ENCODE measurements at places on chromosomes 12 and 14.
A peak's percentile ranks its signal among the peaks of the same experiment; 100 is the strongest.

DNA sequence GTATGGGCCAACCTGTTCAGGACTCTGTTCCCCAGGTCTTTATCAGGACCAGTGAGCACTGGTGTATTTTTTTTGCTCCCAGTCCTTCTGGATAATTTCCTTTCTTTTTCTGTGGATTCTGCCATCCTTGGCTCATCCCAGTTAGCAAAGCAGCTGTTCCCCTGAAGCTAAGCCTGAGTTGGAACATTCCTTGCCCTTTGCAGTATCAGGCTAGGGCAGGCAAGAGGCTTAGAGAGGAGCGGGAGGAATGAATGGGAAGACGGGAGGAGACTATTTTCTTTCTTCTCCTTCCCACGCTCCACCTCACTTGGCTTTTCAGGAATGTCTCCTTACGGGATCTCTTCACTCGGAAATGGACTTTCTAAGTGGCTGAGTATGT, 29.2 kb downstream of the ERG28 start:
- DNase-seq = no peak

- DNase-seq = no peak
These were observed 179.3 kb upstream of the GZMB start for GRCh38 chr14:24813089-24813815.

GRCh38 chr14:59017285-59017965, 171.0 kb upstream of the DAAM1 start:
- no peak for DNase-seq

DNA sequence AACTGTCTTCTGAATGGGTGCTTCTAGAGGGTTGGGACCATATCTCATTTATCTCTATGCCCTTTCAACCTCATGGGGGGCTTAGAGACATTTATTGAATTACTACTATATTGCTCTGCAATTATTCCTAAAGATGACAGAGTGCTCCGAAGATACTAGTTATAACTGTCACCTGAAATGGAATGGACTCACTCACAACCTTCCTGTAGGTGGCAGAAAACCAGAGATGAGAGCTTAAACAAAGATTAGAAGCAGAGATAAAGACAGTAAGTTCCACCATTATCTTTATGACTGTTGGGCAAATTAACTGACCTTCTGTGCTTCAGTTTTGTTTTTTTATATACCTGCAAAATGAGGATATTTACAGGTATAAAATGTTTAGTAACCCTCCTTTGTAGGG, 31.5 kb upstream of the GTF2A1 start:
- no peak for DNase-seq

DNA sequence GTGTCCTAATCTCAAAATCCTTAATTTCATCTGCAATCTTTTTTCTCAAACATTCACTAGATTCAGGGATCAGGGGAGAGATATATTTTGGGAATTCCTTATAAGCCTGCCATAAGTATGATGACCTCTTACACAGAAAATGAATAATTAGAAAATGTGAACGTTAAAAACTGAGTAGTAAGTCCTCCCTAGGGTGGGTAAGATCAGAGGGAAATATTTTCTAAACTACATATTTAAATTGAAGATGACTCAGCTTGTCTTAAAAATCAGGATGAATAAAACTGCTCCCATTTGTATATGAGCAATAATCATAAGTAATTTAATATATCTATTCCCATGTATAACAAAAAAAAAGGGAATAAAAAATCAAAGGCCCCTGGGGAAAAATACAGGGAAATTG, 935.5 kb downstream of the TMTC2 start:
- no peak for DNase-seq

GRCh38 chr14:28603606-28604005, 163.0 kb upstream of the FOXG1 start:
- DNase-seq = no peak

GRCh38 chr12:122942637-122943036, 23.6 kb downstream of the ABCB9 start:
- DNase-seq = no peak

GRCh38 chr14:33061667-33062325, 123.1 kb downstream of the NPAS3 start:
- peak; percentile 27 for DNase-seq

GRCh38 chr12:24838531-24838950, 110.4 kb downstream of the BCAT1 start:
- no peak for DNase-seq

- DNase-seq = no peak
These were observed 37.9 kb upstream of the DLK1 start for GRCh38 chr14:100688598-100689461.

- DNase-seq = no peak
These were observed 65.5 kb downstream of the WSCD2 start for GRCh38 chr12:108194585-108194984.

DNA sequence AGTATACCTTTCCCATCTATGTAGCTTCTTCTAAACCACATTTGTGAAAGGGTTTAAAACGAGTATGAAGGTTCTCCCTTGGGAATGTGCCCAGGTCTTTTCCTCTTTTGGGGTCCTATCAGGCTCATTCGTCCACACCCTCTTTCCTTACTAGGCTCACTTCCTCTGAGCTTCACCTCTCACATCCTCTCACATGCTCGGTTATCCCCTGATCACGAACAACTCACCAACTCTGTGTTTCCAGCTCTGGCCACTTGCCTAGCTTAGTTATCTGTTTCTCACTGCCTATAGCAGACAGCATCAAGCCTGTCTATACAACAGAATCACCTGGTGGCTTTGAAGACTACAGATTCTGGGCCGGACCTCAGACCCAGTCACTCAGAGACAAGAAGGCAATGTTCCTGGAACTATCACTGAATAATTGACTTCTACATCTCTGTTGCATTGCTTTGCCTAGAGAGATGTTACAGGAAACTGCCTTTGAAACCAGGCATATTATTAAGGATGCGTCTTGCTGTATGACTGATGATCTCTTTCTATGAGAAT, 158.2 kb downstream of the FOXN3 start:
- DNase-seq = no peak

GRCh38 chr14:64289571-64289970, 4.6 kb downstream of the ESR2 start:
- no peak for DNase-seq

- DNase-seq = peak; percentile 81
These were observed at the start of gene KTN1 for GRCh38 chr14:55579724-55580469. TSS of gene KTN1 (plus strand) at chr14:55580207. CDS start at chr14:55612049, 31,842 bp downstream.

GRCh38 chr14:104386151-104386841, 193.3 kb upstream of the C14orf180 start:
- no peak for DNase-seq

DNA sequence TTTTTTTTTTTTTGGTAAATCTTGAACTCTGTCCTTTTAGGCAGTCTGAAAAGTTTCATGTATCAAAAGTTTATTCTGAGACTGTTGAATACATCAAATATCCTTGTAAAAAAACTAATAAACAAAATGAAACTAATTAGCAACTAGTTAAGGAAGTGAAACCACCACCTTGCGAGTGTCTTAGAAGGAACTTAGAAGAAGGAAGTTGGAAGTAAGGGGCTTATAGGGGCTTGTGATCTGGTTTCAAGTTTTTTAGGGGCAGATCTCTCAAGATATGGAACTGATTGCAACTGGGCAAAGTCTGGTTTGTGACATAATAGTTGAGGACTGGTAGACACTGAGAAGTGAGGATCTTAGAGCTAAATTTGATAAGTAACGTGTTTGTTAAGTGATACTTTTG, 748.8 kb downstream of the C12orf50 start:
- no peak for DNase-seq

GRCh38 chr14:74527736-74528280, 34.2 kb downstream of the ISCA2 start:
- no peak for DNase-seq

- peak; percentile 48 for DNase-seq
These were observed 6.1 kb downstream of the CCDC184 start for GRCh38 chr12:48189331-48190125.

DNA sequence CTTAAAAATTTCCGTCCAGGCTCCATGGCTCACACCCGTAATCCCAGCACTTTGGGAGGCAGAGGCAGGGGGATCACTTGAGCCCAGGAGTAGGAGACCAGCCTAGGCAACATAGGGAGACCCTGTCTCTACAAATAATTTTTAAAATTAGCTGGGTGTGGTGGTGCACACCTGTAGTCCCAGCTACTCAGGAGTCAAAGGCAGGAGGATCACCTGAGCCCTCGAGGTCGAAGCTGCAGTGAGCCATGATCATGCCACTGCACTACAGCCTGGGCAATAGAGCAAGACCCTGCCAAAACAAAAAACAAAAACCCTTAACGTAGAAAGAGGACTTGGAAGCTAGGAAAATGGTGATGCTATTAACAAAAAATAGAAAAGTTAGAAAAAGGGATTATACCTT, 2.0 kb upstream of the HECTD1 start:
- no peak for DNase-seq

GRCh38 chr12:132948146-132949066, 7.7 kb downstream of the ZNF605 start:
- no peak for DNase-seq

- no peak for DNase-seq
These were observed 4.6 kb upstream of the RPL6 start for GRCh38 chr12:112413855-112414625.

DNA sequence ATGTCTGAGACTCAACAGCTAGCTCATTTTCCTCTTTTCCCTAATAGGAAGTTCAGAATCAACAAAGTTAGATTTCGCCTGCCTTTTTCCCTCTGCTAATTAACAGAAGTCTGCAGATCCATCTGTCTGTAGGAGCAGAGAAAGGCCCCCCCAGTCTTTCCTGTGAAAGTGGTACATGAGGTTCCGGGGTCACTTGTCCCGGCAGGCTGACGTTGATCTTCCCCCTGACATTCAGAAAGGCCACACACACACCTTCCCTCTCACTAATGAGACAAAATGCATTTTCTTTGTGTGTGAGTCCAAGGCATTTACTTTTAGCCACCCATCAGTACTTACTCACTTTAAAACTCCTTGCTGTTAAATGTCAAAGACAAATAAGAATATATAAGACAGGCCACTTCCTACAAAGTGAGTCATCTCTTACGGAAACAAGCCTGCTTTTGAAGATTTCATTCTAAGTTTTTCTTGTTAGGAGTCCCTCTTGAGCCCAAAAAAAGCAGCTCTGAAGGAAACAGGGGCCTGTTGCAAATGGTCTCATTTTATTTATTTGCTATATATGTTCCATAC, 138.7 kb downstream of the TTC7B start:
- no peak for DNase-seq

DNA sequence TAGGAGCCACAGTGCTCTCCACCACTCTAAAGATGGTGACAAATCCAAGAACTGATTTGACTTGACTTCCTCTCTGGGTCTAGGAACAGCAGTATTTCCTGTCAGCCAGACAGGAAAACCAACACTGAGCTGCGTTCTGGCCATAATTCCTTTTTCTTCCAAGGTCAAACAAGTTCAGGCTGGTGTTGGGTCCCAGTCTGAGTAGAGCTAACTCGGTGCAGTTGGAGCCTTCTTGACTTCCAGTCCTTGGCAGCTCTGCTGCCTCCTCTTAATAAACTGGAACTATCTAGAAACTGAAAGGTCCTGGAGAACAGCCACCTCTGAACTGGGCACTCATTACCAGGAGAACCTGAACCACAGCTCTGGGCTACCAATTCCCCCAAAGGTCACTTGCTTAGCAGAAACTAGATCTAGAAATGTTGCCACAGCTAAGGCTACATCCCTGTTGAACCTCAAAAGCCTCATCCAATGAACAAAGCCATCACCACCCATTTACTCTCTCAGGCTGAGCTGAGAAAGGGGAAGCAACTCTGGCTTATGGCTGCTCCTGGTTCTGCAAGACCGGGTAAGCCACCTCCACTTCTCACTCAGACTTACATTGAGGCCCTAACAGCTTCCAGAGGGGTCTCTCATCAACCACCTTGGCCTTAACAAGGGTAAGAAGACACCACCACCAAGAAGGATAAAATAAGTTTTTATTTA, 27.7 kb downstream of the MAX start:
- DNase-seq = no peak

- DNase-seq = no peak
These were observed 166.2 kb downstream of the PAX9 start for GRCh38 chr14:36827861-36828260.

DNA sequence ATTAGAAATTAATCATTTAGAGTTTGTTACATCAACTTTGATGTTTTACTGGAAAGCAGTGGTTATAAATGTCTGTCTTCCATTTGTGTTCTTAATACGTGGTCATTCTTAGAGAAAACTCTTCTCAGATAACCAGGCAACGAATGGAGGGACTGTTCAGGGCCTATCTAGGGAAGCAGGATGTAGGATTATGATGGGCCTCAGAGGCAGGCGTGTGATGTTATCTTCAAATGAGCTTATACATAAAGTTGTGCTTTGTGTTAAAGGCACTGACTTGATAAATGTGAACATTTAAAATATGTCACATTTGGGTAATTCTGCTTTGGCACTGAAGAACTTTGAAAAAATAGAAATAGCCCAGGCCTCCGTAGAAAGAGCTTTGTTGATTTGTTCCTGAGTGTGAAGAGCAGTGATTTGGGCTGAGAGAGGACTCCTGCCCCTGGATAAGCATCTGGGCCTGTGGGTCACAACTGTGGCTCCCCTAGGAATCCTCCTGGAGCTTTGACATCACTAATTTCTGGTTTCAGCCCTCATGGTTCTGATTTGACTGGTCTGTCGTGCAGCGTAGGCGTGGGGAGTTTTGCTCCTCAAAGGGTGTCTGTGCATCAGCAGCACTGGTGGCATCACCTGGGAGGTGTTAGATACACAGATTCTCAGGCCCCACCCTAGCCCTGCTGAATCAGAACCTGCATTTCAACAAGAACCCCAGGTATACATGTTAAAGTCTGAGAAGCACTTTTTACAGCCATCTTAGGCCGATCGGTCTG, 55.4 kb downstream of the SAMD4A start:
- no peak for DNase-seq

DNA sequence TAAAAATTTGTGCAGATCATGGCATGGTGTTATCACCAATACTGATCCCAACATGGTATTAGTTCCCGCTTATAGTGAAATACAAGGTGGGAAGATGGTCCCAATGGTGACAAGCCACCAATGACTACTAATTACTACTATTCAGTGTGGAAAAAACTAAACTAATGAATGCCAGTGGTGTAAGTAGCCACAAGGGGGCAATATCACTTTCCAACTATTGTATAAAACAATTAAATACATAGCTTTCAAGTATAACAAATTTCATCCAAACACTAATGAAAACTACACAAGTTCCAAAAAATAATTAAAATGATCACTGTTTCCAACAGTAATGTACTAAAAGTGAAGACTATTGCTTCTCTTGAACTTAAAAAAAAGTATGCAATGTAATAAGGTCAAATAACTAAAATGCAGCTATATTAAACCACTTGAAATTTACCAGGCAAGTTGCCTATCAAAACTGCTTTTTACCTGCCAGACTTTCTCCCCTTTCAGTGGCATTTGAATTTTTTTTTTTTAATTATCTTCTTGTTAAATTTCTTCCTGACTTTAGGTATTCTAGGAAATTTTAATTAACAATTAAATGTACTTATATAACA, 58.0 kb downstream of the PAPLN start:
- peak; percentile 13 for DNase-seq

- no peak for DNase-seq
These were observed 1.1 kb downstream of the SYNE2 start for GRCh38 chr14:63853831-63854293.

Data from NCI-H2107 (cell line).